ENCODE measurements at places on chromosomes 4 and X.

- peak; percentile 78 for ATAC-seq
These were observed 49.8 kb downstream of the TBCK start for GRCh38 chr4:106266201-106266600.

- ATAC-seq: no peak
These were observed 51.4 kb upstream of the GUCY1A1 start for GRCh38 chr4:155615081-155615887.

DNA sequence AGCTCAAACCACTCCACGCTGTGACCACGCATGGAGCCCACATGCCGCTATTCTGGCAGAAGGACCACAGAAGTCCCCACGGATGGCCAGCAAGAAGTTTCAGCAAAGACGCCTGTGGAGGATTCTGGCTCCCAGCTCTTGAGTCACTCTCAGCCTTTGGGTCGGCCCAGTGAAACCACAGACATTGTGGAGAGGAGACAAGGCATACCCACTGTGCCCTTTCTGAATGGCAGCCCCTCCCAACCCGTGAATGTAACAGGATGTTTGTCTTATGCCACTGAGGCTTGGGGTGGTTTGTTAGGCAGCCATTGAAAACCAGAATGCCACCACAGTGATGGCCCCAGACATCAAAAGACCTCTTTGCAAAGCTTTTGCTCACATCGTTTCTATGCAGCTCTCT is 42.7 kb downstream of the ABLIM2 start:
- ATAC-seq: no peak

DNA sequence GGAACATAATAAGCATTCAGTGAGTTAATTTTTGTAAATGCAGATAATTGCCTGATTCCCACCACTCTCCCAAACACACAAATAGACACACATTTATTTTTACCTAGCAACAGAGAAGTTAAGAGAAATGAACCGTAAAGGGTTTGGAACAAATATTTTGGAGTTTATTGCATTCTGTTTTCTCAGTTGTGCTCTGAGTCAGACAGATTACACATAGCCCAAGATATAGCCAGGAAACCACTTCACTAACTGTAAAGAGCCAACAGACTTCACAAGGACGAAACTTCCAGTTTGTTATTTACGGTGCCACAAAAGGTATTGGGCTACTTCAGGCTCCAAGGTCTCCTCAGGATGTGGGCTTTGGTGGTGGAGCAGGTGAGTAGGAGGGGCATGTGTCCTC is 217.0 kb downstream of the BMPR1B start:
- ATAC-seq: peak; percentile 50

- no peak for ATAC-seq
These were observed 21.8 kb downstream of the MBNL3 start for GRCh38 chrX:132467026-132467425.

GRCh38 chr4:80053140-80053910 is 19.7 kb downstream of the ANTXR2 start:
- peak; percentile 60 for ATAC-seq

DNA sequence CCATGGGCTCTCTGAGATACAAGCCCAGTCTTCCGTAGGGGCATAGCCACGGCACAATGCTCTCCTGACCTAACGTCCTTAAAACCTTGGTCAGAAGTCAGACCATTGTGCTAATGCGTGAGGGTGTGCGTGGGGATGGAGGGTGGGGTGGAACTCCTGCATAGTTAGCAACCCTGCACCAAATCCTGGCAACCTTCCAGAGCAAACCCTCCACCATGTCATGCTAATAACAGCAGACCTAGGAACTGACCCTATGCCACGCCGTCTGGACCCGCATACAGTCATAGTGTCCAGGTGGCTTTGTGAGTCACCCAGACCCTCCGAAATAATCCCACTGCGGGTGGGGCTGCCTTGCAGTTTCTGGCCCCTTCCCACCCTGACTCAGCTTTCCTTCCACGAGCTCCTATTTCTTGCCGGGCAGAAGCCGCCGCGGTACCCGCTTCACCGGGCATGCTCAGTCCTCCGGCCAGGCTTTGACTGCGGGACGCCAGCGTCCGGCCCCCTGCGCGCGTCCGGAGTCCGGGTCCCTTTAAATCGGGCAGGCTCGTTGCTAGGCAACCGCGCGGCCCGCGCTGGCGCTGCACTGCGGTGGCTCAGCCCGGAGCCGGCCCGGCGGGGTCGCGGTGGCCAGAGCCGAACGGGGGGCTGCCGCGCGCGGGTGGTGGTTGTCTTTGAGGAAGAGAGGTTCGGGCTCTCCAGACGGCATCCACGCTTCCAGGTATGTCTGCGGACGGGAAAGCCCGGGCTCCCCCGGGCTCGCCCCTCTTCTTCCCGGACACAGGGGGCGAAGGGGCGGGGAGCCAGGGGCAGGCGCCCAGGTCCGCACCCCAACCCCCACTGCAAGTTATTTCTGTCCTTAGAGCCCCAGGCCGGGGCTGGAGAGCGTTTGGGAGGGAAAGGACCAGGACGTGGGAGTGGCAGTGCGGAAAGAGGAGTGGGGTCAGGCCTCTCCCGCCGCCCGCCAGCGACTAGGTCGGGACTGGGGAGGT is at the start of gene CCDC160:
CCDC160 (plus strand) TSS at position 557 of the 989 bp plus-strand sequence. CDS start 7,619 bp downstream, outside the sequence.
- ATAC-seq: peak; percentile 79

- no peak for ATAC-seq
These were observed 11.5 kb upstream of the HOPX start for GRCh38 chr4:56692576-56692975.

DNA sequence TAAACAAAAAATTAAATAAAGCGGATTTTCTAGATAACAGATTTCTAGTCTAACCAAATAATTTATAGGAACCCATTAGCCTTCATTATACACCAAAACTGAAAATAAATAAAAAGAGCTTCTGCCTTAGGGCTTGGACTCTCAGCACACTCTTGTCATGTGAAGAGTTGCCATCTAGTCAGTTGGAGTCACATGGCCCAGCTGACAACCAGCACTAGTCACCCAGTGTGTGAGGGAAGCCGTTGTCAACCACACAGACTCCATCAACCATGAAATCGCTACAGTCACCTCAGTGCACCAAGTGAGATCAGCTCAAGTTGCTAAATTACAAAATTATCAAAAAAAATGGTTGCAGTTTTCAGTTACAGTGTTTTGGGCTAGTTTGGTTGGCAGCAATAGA is 470.0 kb downstream of the GASK1B start:
- ATAC-seq: no peak
